Choroid plexus epithelial cell (primary cell): ENCODE measurements at places on chromosomes 4 and X.

DNA sequence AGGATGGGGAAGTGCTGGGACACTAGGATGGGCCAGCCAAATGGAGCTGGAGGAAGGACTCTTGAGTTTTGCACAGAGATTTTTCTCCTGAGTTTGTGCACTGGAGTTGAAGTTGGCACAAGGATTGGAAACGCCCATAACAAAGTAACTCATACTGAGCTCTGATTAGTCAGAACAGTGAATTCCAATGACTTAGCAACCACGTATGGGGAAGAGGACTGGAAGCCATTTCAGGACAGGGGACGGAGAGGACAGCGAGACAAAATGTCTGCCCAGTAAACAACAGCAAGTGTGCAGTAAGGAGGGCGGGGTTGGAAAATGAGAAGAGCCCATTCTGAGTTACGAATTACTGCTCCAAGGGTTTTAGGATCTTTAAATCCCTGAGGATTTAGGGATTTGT, 5.9 kb downstream of the RIPPLY1 start:
- DNase-seq = peak; percentile 39

- no peak for DNase-seq
These were observed 95.4 kb downstream of the ANOS1 start for GRCh38 chrX:8636497-8636896.

GRCh38 chrX:69357317-69357716, 146.8 kb upstream of the NALF2 start:
- no peak for DNase-seq

- DNase-seq = no peak
These were observed 185.3 kb downstream of the CRLF2 start for GRCh38 chrX:1027133-1027532.

- peak; percentile 4 for DNase-seq
These were observed 68.1 kb upstream of the FTHL17 start for GRCh38 chrX:31139961-31140360.

GRCh38 chrX:139120760-139121159, 409.2 kb upstream of the FGF13 start:
- no peak for DNase-seq

GRCh38 chr4:93718233-93718632, 110.3 kb upstream of the ATOH1 start:
- DNase-seq = no peak

DNA sequence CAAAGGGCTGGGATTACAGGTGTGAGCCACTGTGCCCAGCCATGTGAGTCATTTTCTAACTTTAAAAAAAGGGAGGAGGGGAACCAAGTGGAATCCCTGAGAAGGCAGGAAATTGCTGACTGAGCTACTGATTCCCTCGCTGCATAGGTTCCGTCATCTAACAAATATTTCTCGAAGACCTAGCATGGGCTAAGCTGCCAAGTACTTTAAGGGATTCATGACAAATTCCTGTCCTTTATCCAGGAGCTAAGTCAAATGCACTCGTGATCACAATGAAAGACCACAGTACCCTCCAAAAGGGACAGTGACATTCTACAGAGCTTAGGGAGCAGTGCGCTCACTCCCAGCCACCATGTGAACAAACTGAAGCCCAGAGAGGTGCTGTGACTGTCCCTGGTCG, 33.2 kb upstream of the MAN2B2 start:
- DNase-seq = no peak

DNA sequence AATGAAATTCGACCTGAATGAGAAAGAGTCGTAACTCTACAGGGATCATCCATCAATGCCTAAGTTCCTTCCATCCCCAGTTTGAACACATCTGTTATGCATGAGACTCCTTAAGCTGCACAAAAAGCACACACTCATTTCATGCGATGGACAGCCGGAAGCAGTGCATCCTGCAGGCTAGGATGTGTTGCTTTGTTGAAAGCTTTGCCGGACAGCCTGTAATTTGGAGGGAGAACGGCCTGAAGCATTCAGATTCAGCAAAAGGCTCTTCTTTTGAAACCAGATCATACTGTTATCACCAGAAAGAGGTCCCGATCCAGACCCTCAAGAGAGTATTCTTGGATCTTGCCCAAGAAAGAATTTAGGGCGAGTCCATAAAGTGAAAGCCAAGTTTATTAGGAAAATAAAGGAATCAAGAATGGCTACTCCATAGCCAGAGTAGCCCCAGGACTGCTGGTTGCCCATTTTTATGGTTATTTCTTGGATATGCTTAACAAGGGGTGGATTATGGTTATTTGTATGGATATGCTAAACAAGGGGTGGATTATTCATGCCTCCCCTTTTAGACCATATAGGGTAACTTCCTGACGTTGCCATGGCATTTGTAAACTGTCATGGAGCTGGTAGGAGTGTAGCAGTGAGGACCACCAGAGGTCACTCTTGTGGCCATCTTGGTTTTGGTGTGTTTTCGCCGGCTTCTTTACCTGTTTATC, 48.1 kb upstream of the DHRSX start:
- DNase-seq = peak; percentile 10

GRCh38 chr4:154560419-154560801, 2.4 kb upstream of the FGB start:
- peak; percentile 14 for DNase-seq

GRCh38 chrX:136063340-136064079, 78.3 kb downstream of the SLC9A6 start:
- peak; percentile 87 for DNase-seq

DNA sequence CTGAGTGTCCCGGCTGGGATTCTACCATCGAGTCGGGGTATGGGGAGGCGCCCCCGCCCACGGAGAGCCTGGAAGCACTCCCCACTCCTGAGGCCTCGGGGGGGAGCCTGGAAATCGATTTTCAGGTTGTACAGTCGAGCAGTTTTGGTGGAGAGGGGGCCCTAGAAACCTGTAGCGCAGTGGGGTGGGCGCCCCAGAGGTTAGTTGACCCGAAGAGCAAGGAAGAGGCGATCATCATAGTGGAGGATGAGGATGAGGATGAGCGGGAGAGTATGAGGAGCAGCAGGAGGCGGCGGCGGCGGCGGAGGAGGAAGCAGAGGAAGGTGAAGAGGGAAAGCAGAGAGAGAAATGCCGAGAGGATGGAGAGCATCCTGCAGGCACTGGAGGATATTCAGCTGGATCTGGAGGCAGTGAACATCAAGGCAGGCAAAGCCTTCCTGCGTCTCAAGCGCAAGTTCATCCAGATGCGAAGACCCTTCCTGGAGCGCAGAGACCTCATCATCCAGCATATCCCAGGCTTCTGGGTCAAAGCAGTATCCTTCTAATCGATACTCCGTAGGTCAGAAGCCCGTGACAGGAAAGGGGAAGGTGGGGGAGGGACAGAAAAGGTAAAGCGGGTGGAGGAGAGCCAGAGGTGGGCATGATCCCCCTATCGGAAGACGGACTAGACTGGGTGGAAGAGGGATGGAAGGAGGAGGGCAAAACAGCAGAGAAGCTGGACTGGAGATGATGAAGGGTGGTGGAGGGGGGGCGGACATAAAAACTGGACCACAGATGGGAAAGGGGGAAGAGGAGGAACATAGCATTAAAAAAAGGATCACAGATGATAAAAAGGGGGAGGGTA, 828 bp downstream of the TSPYL2 start:
- DNase-seq = no peak

DNA sequence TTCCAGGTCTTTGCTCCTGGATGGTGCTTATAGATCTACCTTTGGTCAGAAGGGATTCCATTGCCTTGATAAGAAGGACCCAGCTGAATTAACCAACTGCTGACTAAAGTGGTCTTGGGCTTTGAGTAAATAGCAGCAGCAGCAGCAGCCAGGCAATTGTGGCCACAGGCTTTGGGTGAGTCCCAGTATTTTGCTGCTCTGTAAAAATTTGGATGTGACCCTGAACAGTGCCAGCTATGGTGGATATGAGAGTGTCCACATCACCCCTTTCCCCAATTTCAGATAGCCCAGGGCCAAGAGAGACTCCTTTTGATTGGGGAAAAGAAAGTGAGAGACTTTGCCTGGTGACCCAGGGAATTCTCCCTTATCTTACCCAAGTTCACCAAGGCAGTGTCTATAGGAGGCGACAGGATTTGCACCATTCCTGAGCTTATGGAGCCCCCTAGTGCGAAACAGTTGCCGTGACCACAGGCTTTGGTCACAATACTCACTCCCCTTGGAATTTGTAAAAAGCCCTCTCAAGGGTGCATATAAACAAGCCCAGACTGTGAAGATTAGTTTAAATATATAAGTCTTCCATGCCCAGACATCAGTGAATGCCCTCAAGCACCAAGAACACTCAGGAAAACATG, 518.0 kb downstream of the TMA16 start:
- DNase-seq = peak; percentile 1

GRCh38 chr4:67624939-67625338, 66.4 kb downstream of the STAP1 start:
- DNase-seq = peak; percentile 4

DNA sequence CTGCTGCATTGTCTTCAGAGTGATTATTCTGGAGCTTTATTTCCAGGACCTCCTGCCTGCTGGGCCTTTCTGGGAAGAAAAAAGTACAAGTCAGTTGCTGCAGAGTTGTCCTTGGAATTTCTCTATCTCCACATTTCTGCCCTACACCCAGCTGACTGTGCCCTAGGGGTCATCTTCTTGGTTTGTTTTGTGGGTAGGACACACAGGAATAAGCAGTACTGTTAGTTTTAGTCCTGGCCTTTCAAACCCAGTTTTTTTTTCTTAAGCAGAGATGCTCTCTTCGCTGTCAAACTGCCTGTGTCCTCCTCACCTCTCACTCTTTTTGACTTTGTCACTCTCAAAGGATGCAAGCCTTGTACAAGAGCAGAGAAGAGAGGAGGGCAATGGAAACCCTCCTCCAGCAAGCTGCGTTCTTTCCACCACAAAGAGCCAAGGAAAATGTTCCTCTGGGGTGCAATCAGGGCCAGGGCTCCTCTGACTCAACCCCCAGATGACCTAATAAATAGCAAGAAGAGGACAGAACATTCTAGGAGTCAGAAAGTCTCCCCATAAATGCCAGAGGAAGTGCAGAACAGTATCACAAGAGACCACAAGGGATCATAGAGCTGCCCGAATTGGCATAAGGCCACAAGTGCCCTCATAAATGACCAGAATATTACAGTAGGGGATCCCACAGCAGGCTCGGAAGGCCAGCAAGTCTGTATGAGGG, 186.2 kb downstream of the RCHY1 start:
- DNase-seq = no peak
